ENCODE measurements at places on chromosomes 16 and 17.

DNA sequence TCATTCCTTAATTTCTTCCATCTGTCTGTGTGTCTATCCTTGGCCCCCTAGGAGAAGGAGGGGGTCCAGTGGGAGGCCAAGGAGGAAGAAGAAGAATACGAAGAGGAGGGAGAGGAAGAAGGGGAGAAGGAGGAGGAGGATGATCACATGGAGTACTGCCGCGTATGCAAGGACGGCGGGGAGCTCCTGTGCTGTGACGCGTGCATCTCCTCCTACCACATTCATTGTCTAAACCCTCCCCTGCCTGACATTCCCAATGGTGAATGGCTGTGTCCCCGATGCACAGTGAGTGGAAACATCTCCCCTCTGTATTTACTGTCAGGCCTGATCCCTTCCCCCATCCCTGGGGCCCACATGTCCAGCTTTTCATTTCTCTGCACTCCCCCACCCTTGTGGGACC is 6.3 kb downstream of the CHD3 start:
- no peak for DNase-seq

GRCh38 chr16:595094-595528 is 5.2 kb downstream of the RAB40C start:
- no peak for DNase-seq

GRCh38 chr16:71276589-71277334 is 12.4 kb downstream of the CMTR2 start:
- no peak for DNase-seq

DNA sequence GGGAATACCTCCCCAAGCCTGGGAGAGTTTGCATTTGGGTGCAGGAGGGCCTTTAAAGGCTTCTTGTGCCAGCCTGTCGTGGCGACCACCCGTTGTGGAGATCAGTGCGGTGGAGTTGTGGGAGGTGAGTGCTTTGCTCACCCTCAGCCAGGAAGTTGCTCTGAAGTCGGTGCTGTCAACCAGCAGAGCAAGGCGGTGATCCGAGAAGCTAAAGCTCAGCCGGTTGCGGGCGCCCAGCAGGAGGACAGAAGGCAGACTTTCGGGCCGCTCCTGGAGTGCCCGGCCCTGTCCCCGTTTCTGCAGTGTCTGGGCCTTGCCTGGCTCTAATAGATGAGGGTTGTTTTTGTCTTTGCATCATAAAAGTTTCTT is 1.4 kb downstream of the UBE2I start:
- DNase-seq: no peak
